Activated naive CD4-positive, alpha-beta T cell treated with anti-CD3 and anti-CD28 coated beads, Interleukin-2, amount 50 U/mL, for 16 hours (primary cell): ENCODE measurements at places on chromosomes 3 and 15.

DNA sequence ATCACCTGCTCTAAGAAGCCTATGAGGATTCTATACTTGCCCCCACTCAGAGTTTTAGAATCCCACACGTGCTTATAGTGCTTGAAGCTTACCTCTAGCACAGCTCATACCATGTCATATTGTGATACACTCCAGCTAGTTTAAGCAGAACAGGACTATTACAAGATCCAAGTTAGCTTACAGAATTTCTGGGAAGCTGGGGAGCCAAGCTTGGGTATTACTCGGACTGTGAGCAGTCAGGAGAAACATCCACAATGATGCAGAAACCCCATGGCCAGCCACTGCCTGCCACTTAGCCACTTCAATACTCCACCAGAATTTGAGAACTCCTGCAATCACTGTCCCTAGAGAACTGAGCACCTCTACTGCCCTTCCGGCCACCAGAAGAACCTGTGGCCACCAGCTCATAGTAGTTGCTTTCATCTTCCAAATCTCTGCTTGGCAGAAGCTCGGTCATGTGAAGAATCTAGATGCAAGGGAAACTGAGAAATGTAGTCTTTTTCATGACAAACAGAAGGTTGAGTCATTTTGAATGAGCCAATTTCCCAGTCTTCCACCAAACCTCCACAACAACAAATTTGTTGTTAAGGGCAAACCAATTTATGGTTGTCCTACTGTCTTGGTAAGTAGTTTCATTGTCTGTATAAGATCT is 27.7 kb upstream of the SSR3 start:
- no peak for DNase-seq

DNA sequence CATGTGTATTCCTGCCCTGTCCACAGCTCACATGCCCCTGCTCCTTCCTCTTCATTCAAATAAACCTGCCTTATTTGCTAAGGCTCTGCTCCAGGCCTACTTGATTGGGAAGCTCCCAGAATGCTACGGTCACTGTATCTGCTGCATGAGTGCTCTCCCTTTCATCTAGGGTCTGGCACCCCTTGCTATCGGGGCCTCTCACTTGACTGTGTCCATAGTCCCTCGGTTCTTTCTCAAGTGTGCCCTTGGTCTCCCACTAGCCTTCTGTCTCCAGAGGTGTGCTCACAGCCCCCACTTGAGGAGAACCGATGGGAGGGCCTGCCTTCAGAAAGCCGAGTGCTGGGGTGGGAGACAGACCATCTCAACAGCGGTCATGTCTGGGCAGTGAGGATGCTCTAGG is 57.4 kb upstream of the NMNAT3 start:
- DNase-seq: no peak

- no peak for DNase-seq
Observed at GRCh38 chr15:100730655-100731266, 128.4 kb downstream of the ASB7 start.

DNA sequence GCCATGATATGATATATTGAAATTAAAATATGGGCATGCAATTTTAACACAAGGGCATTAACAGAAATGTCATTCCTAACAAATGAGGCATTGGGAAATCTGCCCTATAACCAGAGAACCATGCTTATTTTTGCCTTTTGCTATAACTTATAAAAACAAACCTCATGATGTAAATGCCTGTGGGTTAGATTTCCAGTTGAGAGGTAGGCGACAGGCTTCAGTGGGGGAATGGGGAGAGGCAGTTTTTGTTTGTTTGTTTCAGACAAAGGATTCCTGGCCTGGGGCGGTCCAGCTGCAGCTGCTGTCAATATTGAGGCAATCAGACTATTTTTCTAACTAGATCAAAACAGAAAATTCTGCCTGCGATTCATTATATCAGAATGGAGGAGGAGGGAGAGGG is 490.4 kb upstream of the CFAP20DC start:
- no peak for DNase-seq

DNA sequence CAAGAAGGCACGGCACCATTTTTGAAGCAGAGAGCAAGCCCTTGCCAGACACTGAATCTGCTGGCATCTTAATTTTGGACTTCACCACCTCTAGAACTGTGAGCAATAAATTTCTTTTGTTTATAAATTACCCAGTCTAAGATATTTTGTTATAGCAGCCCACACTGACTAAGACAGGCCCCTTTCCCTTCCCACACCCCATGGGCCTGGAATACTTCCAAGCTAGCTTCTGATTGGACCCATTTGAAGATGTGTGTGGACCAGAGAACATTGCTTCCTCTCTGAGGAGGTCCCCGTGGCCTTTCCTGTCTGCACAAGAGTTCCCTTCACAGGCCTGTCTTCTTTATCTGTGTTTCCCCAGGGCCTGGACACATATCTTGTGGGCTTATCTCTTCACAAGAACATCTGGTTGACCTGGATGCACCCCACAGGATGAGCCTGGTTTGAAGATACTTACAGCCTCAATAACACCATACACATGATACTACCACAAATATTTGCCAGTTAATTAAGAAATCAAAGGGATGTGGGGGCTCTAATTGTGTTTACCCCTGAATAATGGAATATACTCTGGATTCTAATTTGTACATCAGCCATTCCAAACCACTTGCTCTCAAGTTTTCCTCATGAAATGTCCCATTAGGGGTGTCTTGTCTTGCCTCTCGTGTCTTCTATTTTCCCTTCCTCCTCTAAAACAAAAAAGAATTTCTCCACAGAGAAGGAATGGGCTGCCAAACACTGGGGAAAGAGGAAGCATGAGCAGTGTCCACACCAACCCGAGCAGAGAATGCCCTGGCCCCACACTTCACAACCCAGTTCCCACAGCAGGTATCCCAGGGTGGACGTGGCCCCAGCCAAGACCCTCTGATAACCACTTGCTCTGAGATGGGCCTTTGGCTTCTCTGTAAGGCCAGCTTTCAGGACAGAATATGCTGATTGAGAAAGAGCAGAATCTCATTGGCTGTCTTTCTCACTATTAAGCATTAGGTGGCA is 42.5 kb downstream of the GLB1 start:
- DNase-seq: no peak

- DNase-seq: no peak
Observed at GRCh38 chr15:68197170-68197492, 8.0 kb downstream of the CALML4 start.

GRCh38 chr3:150577855-150578254 is 25.3 kb upstream of the SELENOT start:
- DNase-seq: no peak

GRCh38 chr3:125194061-125194848 is 18.3 kb downstream of the SLC12A8 start:
- no peak for DNase-seq

GRCh38 chr15:98728082-98728810 is 79.9 kb downstream of the IGF1R start:
- no peak for DNase-seq

GRCh38 chr3:194541483-194541882 is 54.7 kb upstream of the ATP13A3 start:
- DNase-seq: no peak

GRCh38 chr15:90884719-90885431 is 571 bp downstream of the FES start:
- no peak for DNase-seq

DNA sequence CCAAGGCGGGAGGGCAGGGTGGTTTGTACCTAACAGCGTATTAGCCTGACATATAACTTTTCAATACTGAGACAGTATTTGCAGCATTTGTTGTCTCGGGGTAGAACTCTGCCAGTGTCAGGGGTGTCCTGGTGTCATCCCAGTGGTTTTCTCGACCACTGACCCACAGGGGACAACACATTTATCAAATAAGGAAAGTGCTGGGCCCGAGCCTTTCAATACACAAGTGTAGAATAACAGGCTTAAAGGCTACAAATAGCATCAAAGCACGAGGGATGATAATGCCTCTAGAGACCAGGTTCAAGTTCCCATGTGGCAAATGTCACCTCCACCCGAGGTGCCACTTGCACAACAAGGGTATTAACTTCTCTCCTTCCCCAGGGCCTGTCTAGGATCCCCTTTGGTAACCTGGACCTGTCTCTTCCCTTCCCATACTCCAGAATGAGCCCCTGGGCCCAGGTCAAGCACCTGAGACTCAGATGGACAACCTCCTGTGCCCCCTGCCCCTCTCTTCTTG is 9.5 kb upstream of the SLC6A6 start:
- no peak for DNase-seq

DNA sequence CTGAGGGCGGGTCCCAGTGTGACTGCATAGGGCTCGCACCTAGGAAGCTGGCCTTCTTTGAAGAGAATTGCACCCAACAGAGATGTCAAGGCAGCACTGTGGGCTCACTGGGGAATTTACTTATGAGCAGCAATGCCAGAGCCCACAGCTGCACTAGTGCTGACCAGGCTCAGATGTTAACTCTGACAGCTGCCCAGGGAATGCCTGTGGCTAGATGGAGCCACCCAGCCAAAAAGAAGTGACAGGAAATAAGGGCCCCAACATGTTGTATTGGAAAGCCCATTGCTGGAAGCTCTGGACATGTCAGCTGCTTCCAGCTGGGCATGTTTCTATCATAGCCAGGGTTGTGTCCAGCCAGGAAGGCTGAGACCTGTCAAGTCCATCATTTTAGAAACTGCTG is 90.9 kb upstream of the ZNF280D start:
- DNase-seq: no peak

DNA sequence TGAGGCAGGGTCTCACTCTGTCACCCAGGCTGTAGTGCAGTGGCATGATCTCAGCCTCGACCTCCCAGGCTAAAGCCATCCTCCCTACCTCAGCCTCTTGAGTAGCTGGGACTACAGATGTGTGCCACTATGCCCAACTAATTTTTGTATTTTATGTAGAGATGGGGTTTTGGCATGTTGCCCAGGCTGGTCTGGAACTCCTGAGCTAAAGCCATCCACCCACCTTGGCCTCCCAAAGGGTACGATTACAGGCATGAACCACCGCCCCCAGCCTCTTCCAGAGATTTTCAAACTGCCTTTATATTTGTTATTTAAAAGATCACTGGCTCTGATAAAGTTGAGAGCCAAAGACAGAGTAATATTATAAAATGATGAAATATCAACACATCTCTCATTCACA is 37.3 kb downstream of the BSN start:
- no peak for DNase-seq

DNA sequence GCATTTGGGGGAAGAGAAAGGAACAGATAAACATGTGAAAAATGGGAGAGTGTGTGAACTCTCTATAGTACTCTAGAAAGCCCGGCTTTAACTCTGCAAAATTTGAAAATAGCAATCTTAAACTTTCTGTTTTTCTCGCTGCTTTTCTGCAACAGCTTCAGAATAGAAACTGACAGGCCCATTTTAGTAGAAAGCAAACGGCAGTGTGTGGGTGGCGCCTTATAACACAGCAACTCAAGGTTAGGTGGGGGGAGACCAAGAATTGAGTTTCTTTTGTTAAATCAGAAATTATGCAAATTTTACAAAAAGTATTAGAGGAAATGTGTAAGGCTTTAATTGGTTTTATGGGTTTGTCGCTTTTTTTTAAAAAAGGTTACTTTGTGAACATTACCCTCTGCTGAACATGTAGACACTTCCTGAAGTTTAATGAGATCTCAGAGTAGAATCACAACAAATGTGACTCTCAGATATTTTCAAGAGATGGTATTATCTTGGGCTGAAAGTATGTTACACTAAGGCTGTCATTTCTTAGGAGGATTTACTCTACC is 107.0 kb downstream of the PTPRG start:
- DNase-seq: no peak

DNA sequence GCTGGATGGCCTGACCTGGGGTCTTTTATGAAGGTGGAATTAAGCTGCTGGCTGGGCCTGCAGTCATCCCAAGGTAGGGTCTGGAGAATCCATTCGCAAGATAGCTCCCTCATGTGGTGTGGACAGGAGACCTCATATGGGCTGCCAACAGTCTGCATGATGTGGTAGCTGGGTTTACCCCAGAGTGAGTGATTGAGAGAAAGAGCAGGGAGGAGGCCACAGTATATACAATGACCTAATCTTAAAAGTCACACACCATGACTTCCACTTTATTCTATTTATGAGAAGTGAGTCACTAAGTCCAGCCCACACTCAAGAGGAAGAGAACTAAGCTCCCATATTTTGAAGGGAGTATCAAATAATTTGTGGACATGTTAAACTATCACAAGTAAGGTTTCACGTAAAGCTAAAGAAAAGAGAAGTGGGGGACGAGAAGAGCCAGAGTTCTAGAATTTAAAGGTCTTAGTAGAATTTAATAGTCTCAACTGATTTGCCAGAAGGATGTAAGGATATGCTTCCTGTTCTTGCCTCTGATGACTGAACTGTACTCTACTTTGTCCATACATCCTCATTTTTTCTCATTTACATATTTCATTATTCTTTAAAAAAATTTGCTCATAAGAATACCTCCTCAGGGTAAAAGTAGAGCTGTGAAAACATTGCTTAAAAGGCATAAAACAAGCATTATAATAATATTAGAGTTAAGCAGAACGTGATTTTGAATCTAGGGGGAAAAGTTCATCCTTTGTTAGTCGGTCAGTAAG is 184.4 kb downstream of the PEX5L start:
- no peak for DNase-seq

DNA sequence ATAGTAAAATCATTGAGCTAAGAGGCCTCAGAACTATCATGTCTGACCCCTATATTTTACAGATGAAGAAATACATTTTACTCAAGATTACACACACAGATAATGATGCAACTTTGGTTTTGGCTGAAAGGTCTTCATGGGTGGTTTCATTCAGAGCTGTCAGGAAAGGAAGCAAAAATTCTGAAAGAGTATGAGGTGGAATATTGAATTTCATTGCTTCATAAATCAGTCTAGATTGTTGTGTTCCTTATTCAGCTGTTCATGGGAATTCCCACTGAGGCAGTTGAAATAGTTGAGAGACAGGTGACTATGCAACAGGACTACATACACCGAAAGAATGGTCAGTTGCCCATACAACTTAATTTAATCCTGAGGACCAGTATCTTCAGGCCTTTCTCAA is 39.4 kb downstream of the CD200 start:
- DNase-seq: no peak

GRCh38 chr15:78220713-78221112 is 13.7 kb downstream of the ACSBG1 start:
- no peak for DNase-seq

GRCh38 chr3:48018841-48019240 is 2.6 kb upstream of the MAP4 start:
- DNase-seq: no peak

- no peak for DNase-seq
Observed at GRCh38 chr3:172288651-172289050, 159.6 kb downstream of the GHSR start.

GRCh38 chr3:154236331-154236730 is 88.0 kb downstream of the DHX36 start:
- no peak for DNase-seq

GRCh38 chr3:55156851-55157650 is 229.2 kb upstream of the LRTM1 start:
- DNase-seq: no peak

DNA sequence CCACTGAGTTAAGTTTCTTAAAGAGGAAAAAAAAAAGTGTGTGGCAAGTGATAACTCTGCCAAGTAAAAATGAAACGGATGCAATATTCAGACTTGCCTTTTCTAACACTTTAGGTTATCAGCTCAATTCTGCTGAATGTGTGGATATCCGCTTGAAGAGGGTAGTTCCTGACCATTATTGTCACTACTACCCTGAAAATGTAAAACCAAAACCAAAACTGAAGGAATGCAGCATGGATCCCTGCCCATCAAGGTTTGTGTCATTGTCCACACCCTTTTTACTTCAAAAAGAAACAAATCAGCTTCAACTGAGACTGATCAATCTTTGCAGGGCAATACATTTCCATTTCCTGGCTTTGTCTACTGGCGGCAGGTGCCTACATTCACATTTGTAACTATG is 236.1 kb downstream of the ADAMTSL3 start:
- no peak for DNase-seq

GRCh38 chr3:123371859-123372685 is 76.8 kb downstream of the ADCY5 start:
- DNase-seq: no peak
